Effector memory CD4-positive, alpha-beta T cell (primary cell): ENCODE measurements at places on chromosomes 13 and 19.
A peak's percentile ranks its signal among the peaks of the same experiment; 100 is the strongest.

DNA sequence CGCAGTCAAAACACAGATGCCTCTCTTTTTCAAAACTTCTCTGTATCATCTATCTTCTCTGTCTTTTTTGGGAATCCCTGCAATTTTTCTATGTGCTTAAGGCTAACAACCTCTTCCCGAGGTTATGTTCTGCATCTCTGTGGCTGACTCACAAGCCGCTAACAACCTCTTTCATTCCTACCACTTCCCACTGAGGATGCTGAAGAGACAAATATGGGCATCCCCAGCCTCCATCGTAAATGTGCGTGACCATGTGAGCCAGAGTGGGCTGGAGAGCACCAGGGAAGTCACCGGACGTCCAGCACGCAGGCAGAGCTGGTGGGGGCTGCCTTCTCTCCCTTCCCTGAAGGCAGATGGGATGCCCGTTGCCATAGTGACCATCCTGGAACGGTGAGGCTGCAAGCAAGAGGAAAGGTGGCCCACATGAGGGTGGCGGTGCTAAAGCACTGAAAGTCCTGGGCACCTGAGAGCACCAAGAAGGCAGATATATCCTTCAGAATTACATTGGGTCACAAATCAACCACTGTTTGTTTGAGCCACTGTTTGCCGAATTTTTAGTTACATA lies 122.8 kb downstream of the SHISA2 start:
- no peak for DNase-seq

DNA sequence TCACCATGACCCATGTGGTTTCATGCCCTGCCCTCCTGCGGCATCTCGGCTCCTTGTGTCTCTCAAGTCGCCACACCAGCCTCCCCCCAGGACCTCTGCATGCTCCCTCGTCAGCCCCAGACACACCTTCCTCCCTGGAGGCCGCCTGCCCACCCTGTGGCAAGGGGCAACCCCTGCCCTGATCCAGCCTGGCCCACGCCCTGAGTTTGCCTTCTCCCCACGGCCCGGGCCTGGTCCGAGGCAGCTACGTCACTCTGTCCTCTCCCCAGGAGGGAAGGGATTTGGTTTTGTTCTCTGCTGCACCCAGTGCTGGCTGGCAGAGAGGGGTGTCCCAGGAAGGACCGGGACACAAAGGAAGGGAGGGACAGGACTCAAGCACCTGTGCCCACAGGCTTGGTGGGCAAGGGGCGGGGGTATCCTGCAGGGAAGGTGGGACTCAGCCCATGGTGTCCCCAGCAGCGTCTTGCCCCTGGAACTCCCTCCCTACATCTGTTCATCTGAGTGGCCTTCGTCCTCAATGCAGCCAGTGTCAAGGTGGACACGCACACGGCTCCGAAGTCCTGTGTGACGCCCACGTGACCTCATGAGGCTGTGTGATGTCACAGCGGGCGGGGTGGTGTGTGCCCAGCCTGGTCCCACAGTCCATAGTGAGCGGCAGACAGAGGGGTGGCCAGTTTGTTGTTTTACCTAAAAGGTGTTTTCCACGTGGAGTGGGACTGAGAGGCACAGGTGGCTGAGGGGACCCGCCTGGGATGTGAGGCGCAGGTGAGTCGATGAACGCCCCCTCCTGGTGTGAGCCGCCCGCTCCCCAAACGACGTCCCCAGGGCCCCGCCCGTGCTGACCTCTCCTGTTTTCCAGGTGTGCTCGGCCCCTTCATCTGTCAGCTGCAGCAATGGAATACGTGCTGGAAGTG lies at the start of gene TEX29:
TSS of gene TEX29 (plus strand) at position 645 of the 914 bp plus-strand sequence. CDS start at position 894, 249 bp downstream.
- DNase-seq = no peak

- peak; percentile 78 for DNase-seq
These were observed 8.1 kb upstream of the ZNF784 start for GRCh38 chr19:55632463-55632834.

GRCh38 chr19:17482877-17483604 lies 12.7 kb downstream of the SLC27A1 start:
- no peak for DNase-seq

- no peak for DNase-seq
These were observed 22.7 kb downstream of the CCNA1 start for GRCh38 chr13:36454987-36455386.

GRCh38 chr19:1486720-1487575 lies 3.2 kb downstream of the PCSK4 start:
- DNase-seq = no peak

DNA sequence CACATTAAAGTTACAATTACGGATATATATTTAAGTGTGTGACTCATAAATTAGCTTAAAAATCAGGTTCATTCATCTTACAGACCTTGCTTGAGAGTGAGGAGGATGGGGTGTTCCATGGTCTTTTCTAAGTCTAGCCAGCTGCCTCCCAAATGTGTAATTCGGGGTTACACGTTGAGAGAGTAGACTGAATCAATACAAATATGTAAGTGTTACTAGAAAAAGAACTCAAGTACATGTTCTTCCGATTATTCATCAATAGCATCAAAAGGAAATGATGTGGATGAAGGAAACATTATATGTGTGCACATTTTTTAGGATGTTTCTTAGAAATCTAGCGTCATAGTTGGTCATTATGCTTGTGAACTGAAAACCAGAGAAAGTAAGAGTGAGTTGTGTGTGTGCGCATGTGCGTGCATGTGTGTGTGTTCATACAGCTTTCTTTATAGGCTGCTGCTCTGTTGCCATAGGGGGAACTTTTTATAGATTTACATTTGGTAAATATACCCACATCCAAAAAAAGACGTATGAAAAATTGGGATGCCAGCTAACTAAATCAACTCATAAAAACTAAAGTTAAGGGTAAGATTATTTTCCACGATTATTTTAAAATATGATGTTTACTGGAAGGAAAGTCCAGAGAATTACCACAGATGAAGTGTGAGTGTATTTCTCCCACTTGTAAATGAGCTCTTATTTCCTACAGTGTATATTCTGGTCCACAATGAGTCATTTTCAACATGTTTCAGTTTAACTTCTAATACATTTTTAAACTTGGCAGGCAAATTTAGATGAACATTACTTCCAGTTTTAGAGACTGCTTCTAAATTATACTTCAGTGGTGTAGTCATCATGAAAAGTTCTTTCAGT lies 82.4 kb downstream of the PIBF1 start:
- DNase-seq = no peak

DNA sequence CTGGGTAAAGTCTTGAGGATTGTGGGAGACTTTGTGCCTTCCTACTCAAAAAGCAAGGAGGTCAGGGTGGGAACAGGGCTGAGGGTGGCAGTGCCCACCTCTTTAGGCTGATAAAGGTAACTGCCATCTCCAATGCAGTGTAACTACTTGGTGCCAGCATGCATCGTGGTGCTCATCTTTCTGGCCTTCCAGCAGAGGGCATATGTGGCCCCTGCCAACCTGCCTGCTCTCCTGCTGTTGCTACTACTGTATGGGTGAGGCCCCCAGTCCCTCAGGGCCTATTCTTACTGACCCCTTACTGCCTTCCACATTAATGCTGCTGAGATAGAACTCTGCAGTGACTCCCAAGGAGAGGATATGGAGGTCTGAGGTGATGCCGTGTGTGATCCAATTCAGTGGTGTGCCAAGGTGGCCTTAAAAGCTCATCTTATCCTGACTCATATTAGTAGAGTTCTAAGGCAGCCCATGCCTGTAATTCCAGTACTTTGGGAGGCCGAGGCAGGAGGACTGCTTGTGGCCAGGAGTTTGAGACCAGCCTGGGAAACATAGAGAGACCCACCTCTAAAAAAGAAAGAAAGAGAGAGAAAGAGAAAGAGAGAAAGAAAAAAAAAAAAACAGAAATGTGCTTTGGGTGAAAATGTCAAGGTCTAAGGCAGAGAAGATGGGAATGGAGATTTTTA lies 9.7 kb upstream of the ARHGAP45 start:
- no peak for DNase-seq

DNA sequence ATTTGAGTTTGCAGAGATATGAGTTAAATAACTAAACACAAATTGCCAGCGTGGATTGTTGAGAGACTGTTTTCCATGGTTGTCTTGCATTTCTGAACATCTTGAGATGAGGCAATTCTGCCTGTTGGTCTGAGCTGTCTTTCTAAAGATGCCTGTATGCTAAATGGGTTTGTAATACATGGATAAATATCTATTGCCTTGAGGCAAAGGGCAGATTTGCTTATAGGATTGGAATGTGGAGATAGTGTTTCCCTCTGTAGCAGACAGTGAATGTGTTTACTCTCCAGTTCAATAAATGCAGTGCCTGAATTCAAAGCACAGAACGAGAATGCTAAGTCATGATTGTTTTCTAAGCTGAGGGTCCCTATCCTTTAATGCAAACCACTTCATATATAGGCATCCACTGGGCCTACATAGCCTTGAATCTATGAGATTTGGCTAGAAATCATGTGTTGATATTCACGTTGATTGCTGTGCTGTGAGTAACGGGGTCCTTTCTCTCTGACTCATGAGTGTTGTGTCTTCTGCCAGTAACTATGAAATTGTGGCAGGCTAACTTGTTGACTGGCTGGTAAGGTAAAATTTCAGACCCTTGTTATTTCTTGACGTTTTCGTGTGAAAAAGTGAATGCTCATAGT lies 2554.8 kb downstream of the PCDH9 start:
- no peak for DNase-seq

GRCh38 chr13:52459668-52460067 lies 4.4 kb downstream of the CKAP2 start:
- no peak for DNase-seq

DNA sequence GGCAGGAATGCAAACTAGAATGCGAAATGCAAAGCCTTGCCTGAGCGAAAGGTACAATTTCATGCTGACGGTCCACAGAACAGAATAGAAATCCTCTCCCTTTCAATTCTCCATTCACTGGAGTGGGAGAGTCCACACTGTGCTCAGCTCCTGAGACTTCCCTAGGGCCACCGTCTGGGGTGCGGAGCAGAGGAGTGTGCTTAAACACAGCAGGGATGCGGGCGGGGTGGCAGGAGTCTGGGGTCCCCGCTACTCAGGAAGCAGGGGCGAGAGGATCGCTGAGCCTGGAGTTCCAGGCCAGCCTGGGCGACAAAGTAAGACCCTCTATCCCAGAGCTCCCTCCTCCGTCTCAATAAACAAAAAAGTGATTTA lies 552 bp upstream of the ZNF816 start:
- DNase-seq = no peak

DNA sequence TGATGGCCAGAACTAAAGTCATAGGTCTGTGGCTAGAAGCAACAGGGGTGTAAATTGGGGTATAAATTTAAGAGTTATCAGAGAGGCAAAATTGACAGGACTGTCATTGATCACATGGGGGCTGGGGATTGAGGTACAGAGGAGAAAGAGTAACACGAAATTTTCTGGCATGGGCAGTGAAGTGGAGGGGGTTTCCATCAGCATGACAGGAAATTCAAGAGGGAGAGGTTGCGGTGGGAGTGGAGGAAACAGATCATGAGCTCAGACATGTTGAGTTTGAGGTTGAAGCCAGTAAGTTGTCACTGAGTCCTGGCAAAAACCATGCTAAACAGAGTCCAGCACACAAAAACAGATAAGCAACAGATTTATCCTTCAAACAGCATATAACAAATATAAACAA lies 192.1 kb upstream of the TSC22D1 start:
- DNase-seq = no peak

DNA sequence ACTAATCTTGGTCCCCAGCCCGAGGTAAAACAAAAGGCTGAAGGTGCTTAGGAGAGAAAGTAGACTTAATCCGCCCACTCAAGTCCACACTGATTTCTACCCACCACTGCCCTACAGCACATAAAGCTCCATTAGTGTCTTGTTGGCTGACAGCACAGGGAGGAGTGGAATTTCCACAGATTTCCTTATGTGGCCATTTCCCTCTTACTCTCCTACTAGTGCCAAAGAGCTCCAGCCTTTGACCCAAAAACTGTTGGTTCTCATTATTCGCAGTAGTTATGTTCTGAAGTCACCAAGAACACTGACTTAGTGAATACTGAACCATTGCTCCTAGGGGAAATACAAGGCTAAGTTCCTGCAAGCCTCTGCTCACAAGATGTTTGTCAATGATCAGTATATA lies 61.2 kb downstream of the RAB20 start:
- no peak for DNase-seq

- DNase-seq = no peak
These were observed at the start of gene C3 for GRCh38 chr19:6720369-6721137. Gene C3 (minus strand): TSS chr19:6720650. CDS start chr19:6720589, 61 bp downstream.

- DNase-seq = no peak
These were observed 3.3 kb downstream of the COL4A1 start for GRCh38 chr13:110303644-110304043.

DNA sequence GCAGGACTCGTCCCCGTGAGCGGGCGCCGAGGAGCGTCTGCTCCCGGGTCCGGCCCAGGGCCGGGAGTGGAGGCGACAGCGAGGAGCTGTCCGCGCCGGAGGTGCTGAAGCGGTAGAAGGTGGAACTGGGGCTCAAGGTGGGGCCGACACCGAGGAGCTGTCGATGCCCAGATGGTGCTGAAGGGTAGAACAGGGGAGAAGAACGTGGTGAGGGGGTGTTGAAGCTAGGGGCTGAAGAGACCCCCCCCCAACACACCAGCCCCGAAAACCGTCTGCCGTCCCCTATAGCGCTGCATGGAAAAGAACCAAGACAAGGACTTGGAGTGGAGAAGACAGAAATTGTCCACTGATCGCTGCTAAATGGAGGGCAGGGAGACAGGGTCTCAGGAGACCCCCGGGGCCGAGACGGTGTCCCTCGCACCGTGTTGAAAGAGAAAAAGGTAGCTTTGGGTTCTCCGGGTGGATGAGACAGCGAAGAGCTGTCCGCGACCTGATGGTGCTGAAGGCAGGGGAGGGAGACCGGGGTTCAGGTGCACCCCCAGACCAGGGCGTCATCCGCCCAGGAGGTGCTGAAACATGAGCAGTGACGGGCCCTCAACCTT lies 7.1 kb upstream of the PDE4C start:
- DNase-seq = no peak

GRCh38 chr13:106617561-106617960 lies 49.6 kb upstream of the ARGLU1 start:
- no peak for DNase-seq

GRCh38 chr19:54560881-54561385 lies 12.7 kb upstream of the LILRA2 start:
- DNase-seq = no peak

- DNase-seq = no peak
These were observed 665 bp downstream of the ZNF497 start for GRCh38 chr19:58361900-58362271.

DNA sequence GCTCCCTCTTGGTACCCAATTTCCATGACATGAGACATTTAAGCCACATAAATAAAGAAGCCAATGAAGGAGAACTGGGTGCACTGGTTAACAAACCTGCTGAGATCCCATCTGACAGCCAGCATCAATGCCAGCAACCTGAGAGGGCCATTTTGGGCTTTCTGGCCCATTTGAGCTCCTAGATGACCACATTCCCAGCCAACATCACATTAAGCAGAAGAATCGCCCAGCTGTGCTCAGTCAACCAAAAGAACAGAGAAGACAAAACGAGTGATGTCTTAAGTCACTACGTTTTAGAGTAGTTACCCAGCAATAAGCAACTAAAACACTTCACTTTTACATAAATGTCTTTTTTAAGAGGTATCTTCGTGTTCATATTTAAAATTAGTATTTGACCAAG lies 21.9 kb downstream of the LCP1 start:
- no peak for DNase-seq

GRCh38 chr13:96984051-96984508 lies 10.2 kb downstream of the OXGR1 start:
- DNase-seq = no peak
